ENCODE measurements at places on chromosomes 12 and 14.

- no peak for DNase-seq
Measured at GRCh38 chr12:47388712-47389111, 309.0 kb upstream of the AMIGO2 start.

DNA sequence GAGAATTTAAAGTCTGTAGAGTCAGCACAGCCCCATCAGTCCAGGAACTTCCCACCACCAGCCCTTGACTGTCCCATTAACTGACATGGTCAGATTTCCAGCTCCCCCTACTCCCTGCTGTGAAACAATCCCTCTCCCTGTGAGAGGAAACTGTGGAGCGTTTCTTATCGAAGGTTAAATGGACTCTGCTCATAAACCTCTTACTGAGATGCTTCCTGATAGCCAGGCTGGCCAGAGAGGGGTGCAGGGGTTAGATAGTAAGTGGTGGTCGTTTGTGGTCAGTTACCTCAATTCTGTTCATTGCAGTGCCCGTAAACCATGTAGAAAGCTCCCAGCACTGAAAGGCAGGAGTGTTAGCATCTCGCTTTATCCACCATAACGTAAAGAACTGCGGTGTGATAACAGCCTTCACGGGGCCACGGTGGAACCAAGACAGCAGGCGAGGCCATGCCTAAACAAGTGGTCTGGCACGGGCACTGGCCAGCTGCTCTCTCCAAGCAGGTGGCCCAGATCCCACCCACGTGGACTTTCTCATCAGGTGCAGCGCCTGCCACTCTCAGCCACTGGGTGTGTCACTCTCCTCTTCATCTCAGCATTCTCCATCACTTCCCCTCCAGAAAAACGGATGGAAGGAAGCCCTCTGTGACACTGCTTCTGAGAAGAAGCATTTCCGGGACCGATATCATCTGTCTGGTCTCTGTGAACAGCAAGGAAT, 102.2 kb downstream of the FBXL14 start:
- no peak for DNase-seq

- no peak for DNase-seq
Measured at GRCh38 chr14:91371011-91371989, 46.3 kb downstream of the CCDC88C start.

DNA sequence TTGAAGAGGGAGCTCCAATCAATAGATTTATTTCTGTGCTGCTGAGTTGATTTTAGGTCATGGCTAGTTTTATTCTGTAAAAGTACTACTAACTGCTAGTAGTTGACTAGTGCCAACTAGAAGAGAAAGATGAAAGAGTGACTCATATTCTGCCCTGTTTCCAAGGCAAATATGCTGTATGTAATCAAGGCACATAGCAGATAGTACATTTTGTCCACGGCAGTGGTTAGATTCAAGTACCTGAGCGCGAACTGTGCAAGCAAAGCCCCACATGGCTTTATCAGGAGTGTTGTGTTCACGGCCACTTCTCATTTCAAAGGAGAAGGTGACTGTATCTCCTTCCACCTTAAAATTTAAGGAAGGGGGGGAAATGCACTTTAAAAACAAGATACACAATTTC, 126.8 kb downstream of the TRAFD1 start:
- DNase-seq, result no peak

GRCh38 chr12:43293396-43293795, 258.6 kb downstream of the ADAMTS20 start:
- DNase-seq, result no peak

DNA sequence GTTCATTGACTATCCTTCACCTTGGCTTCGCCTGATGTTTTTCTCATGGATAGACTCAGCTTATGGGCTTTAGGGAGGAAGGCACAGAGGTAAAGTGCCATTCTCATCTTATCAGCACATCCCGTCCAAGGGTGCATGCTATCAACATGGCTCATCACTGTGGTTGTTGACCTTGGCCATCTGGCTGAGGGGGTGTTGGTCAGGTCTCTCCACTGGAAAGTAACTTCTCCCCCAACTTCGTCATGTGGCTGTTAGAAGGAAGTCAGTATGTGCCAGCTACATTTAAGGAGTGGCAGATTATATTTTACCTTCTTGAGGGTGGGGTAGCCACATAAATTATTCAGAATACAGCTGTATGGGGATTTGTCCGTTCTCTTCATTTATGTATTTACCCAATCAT, 68.9 kb downstream of the EML1 start:
- no peak for DNase-seq
